ENCODE measurements at places on chromosomes 2 and 18.

GRCh38 chr2:97844311-97844859 is 131.0 kb downstream of the ZAP70 start:
- no peak for DNase-seq

DNA sequence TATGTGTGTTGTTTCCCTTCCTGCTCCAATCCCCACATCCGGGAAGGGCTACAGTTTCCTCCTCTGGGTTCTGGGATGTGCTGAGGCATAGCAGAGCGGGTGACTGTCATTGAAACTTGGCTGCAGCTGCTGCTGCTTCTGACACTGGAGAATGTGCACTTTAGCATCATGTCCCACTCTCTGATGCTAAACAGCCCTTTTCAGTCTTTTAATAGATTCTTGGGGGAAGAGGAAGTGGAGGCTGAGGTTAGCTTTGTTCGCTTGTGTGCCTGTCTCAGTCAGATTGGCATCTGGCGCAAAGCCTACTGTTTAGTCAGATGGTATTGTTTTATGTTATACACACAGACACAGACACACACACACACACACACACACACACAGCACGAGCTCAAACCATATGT is 136.5 kb upstream of the RND3 start:
- DNase-seq: no peak

GRCh38 chr18:38427736-38428135 is 862.1 kb upstream of the CELF4 start:
- DNase-seq: no peak

- no peak for DNase-seq
Measured at GRCh38 chr2:75833386-75833785, 122.7 kb upstream of the GCFC2 start.

- DNase-seq: no peak
Measured at GRCh38 chr2:23426263-23426905, 41.4 kb downstream of the KLHL29 start.

GRCh38 chr18:13544953-13545352 is 181.4 kb downstream of the FAM210A start:
- no peak for DNase-seq

DNA sequence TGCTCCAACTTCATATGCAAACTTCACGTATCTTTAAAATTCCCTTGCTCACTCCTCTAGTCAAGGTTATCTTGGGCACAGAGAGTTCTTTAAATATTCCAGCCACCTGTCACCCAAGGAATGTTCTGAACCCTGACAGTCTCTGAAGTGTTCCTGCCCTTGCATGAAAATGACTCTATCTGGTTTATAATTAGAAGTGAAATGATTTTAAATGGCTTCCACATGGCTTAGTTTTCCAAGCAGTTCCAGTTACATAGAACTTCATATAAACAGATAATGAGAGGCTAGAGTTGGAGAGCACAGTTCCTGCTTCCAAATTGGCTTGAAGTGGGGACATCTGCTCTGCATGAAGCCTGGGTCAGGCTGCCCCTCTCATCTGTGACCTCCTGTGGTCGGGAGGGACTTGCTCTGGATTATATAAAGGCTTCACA is 81.9 kb downstream of the SLC4A3 start:
- DNase-seq: no peak

DNA sequence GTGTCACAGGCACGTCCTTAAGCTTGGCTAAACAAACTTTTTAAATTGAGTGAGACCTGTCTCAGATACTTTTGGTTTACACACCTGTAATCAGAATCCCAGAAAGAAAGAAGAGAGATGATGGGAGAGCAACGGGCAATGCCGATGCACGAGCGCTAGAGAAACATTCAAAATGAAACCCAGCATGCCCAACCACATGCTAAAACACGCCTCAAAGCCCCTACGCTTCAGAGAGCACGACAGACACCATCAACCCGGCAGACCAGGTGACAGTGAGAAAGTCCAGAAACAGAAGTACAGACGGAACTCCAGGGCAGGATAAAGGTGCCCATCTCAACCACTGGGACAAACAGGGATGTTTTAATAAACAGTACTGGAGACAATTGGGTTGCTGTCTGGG is 85.5 kb downstream of the HDAC4 start:
- DNase-seq: no peak

- no peak for DNase-seq
Measured at GRCh38 chr18:79453816-79454735, 58.3 kb downstream of the NFATC1 start.

GRCh38 chr2:12493031-12493513 is 223.7 kb upstream of the TRIB2 start:
- no peak for DNase-seq

DNA sequence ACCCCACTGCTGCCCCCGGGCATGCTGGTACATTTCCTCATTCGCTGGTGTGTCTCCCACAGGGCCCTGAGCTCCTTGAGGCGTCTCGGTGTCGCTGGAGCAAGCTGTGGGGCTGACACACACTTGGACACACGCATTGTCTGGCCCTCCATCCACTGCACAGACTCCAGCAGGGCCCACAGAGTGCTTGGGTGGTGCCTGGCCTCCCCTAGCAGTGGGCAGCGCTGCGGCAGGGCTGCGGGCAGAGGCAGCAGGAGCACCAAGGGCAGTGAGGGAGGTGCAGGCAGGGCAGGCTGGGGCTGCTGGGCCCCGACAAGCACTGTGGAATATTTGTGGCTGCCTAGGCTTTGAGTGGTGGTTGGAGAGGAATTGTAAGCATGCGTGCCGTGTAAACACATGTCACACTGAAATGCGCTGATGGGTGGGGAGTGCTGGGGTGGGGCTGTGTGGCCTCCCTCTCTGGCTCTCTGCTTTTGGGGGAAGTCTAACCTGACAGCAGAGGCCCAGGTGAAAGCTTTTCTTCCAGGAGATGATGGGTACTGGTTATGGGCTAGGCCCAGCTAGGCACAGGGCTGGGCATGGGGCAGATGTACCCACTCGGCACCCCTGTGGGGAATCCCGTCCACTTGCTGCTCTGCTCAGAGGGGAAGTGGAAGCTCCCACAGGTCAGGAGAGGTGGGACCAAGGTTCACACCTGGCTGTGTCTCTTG is 55.5 kb upstream of the HS6ST1 start:
- no peak for DNase-seq

GRCh38 chr2:49858657-49859056 is 704.3 kb upstream of the FSHR start:
- DNase-seq: no peak

DNA sequence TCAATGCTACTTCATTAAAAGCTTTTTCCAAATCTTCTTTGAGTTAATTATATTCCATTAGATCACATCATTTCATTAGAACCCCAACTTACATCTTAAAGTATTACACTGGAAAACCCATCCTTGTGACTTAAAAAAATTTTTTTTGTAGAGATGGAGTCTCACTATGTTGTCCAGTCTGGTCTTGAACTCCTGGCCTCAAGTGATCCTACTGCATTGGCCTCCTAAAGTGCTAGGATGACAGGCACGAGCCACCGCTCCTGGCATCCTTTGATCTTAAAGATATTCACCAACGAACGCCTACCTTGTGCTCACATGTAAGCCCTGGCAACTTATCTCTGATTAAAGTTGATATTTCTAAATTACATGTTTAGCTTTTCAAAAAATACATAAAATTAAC is 6.7 kb downstream of the LAPTM4A start:
- DNase-seq: no peak

DNA sequence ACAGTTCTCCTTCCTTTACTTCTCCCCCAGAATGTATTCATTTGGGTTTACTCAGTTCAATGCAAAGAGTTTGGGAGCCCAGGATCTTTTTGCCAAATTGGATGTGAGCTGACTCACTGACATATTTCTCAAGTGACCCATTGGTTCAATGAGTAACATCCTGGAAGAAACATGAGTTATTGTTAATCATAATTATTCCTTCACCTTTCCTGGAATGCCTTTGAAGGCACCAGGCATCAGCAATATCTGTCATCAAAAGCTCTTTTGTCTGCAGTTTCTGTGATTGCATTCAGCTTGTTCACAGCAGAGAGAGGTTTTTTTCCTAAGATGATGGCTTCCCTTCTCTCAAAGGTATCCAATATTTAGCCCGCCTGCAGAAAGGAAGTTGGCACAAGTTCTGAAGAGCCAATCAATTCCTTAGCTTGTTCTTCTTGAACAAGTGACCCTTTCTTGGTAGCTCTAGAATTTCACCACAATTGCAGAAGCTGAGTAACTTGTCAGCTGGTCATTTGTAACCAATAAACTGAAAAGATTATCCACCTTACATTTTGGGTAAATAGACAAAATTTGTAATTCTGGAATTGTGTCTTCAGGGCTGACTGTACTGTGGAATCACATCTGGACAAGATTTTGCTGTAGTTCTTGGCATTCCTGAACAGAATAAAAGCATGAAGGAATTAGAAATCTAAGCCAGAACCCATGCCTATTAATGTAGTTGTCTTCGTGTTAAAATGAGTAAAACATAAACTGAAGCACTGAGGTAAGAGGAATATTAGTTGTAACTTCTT is 72.2 kb upstream of the TMEM17 start:
- DNase-seq: no peak

DNA sequence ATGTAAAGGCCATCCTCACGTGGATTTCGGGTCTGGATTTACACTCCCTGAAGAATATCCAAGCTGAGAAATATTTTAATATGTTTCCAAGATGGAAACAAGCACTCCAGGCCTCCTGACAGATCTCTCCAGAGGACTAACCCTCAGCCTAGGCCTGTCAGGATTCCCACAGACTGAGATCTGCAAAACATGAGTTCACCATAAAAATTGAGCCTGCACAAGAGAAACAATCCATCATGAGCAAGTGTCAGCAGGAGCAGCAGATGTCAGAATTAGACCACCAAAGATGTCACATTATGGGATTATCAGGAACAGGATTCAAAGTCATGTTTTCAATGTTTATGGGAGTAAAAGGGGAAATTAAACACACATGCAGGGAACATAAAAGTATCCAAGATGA is 191.3 kb downstream of the TFCP2L1 start:
- DNase-seq: no peak

GRCh38 chr2:189581354-189582139 is 961 bp upstream of the SLC40A1 start:
- DNase-seq: no peak

GRCh38 chr2:110115291-110116032 is at the start of gene MALL:
Gene MALL, minus strand, starts transcription at chr2:110115822. Its CDS starts 30 bp downstream, at chr2:110115792.
- no peak for DNase-seq

GRCh38 chr2:52934323-52934898 is 833.2 kb upstream of the CHAC2 start:
- DNase-seq: no peak

DNA sequence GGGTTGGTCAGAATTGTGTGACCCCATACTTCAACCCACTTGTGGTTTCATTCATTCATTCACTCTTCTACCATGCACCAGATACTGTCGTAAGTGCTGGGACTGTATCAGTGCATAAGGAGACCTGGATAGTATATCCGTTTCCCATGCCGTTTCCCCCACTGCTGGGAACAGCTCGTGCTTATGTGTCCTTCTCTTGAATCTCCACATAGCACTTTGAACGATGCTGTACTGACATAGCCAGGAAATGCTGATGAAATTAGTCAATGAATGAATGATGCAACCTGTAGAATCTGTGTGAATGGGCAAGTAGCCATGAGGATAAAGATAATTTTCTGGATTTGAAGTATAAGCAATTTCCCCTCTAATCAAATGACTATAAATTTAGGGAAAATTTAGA is 276.1 kb downstream of the BCL2 start:
- no peak for DNase-seq

GRCh38 chr2:165161510-165161909 is 42.3 kb downstream of the SCN3A start:
- DNase-seq: no peak

DNA sequence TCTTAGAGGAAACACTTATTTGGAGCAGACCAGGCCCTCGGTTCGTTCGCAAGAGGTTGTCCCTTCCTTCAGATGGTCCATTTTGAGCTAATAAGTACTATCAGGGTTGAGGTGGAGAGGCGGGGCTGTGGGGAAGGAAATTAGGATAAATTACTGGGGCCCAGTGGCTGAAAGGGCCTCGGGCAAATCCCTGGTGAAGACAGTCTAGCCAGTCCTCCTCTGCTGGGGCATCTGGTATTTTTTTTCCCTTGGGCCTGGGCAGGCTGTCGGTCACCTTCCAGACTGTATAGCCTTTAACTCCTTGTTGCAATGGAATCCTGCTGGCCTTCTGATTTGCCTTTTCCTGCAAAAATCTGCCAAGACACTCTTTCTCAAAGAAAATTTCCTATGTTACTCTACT is 1.7 kb upstream of the MYO3B start:
- DNase-seq: no peak

GRCh38 chr2:217248312-217248935 is 388.6 kb upstream of the TNP1 start:
- DNase-seq: no peak
